ENCODE measurements at places on chromosomes 2 and 18.

GRCh38 chr2:234789556-234790325, 162.1 kb upstream of the SH3BP4 start:
- DNase-seq: peak; percentile 12

- peak; percentile 63 for DNase-seq
Observed at GRCh38 chr2:60806988-60807681, 51.1 kb downstream of the PAPOLG start.

GRCh38 chr2:237556773-237557632, 9.4 kb upstream of the PRLH start:
- DNase-seq: no peak

- no peak for DNase-seq
Observed at GRCh38 chr2:203594541-203594940, 59.4 kb upstream of the RAPH1 start.

DNA sequence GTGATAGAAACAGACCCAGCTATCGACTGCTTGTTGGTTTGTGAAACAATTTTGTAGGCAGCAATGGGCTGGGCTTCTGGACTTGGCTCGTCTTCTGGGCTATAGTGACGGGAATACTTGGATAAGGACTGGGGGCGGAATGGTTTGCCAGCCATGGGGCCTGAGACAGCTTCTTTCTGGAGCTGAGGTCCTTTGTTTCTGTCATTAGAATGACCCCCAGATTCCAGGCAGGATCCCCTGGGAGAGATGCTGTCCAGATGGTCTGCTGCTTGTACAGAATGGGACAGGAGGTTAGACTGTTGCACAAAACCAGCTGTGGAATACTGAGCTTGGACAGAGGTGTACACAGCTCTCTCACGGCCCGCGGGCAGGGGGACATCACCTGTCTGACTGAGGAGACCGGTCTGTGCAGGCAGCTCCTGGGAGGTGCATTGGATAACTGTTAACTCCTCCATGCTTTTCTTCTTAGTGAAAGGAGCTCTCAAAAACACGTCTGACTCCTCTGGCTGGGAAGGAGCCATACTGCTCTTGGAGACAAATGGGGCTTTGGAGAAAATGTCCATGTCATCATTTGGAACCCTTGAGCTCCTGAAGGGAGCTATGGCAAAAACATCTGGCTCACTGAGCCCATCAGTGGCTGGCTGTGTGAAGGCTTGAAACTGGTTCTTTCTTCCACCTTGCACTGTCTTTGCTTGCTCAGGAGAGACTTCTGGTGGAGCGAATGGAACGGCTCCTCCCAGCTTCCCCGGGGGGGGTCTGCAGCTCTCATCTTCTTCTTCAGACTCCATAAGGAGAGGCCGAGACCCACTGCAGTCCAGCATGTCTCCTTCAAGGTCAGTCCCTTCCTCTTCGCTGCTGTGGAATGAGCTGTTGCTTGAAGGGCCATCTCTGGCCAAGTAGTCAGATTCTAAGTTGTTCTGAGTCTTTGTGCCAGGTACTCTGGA, 28.6 kb upstream of the NFU1 start:
- DNase-seq: no peak

DNA sequence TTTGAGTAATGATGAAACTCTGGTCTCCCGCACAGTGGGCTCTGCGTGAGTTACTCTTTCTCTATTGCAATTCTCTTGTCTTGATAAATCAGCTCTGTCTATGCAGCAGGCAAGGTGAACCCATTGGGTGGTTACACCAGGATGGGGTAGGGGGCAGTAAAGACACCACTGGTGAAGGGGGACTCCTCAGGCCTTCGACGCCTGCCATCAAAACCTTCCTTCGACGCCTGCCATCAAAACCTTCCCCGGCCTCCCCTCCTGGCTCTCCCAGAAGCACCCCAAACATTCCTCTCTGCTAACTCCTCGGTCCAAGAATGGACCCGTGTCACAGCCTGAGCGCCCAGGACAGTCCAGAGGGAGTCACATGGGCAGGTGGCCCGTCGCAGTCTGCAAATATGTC, 4.8 kb upstream of the STARD7 start:
- no peak for DNase-seq

DNA sequence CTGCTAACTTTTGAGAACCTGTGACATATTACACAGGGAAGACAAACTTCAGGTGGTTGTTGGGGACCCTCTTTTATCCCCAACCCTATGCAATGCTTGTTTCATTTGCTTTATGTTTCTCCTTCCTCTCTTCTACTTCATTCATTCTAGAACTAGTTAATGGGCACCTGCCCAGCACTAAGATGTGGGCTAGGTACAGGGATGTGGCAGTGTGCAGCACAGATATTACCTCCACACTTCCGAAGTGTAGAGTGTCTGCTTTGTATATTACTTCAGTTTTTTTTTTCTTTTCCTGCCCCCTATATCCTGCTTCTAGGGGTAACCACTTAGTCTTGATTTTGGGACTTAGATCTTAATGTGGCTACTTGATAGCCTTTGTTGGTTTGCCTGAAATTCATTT, 35.1 kb downstream of the CD28 start:
- no peak for DNase-seq

DNA sequence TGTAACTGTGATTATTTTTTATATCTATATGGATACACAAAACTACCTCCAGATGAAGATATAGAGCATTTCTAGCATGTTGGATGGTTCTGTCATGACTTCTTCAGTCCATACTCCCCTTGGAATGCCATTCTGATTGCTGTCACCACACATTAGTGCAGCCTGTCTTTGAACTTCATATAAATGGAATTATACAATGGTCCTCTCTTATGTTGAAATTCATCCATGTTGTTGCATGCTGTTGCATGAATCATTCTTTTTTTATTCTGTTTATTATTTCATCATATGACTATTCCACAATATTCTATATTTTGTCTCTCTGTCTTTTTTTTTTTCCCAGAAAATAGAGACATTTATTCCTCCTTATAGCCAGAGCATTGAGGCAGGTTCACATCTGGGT, 74.1 kb downstream of the OSBPL6 start:
- DNase-seq: no peak

DNA sequence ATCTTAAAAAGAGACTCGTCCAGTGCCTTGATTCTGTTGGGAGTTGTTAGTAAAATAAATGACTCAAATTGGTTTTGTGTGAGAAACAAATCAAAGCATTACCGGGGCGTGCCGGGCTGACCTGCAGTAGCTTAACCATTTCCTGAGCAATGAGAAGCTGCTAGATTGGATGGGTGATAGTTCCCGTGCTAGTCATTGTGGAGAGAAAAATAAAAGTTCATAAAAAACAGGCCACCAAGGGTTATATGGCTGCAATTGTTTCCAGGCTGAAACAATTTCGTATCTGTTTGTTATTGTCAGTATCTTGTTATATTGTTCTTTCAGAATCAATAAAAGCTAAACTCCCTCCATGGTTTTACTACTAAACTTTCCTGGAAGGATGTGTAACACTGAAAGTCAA, 314.4 kb downstream of the MTX2 start:
- no peak for DNase-seq

GRCh38 chr2:18465979-18466378, 94.5 kb downstream of the RDH14 start:
- DNase-seq: no peak

DNA sequence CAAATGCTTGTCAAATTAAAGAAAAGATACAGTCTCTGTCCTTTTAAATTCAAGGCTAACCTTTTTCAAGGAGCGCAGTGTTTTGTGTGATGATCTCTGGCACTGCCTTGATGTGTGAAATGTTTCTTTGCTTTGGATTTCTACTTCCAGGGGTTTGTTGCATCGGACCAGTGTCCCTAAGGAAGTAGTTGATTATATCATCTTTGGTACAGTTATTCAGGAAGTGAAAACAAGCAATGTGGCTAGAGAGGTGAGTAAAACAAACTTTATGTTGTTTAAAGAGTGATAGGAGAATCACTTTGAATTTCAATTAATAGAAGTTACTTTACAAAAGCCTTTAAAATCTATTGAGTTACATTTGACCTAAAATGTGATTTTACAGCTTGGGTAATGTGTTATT, 28.8 kb downstream of the HADHB start:
- DNase-seq: no peak

- DNase-seq: peak; percentile 68
Observed at GRCh38 chr2:73823916-73824523, 4.7 kb upstream of the STAMBP start.

DNA sequence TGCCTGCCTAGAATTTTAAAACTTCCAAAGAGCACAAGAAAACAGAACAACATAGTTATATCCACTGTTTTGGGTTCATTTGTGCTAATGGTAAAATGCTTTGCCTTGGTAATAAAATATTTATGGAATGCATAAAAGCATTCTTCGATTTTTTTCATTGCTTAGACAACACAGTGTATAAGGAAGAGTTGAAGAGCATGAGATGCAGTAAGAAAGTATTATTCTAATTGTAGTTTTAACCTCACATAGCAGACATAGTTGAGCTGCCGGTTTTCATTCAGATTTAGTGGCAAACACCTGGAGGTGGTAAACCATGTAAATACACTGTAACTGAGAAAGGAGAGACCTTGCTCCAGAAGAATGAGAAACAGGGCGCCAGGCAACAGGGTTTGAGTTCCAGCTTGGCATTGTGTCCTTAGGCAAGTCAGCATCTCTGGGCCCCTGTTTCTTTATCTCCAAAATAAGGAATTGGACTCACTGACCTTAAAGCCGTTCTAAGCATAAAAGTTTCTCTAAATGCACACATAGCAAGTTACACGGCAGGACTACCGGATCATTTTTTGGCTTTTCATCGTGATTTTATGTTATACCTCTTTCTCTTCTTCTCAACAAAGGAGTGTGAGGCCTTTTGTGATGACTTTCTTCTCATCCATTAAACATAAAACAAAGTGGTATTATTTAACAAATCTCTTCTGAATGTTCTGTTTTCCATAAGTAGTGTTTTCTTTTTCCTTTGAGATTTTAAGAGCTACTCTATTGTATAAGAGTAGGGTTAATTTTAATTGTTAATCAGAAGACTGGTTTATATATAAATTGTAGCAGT, 7.9 kb downstream of the UGP2 start:
- no peak for DNase-seq

- DNase-seq: no peak
Observed at GRCh38 chr2:84878459-84878858, 2.4 kb downstream of the TRABD2A start.

GRCh38 chr2:44233450-44234128, 41.7 kb upstream of the SLC3A1 start:
- DNase-seq: no peak

DNA sequence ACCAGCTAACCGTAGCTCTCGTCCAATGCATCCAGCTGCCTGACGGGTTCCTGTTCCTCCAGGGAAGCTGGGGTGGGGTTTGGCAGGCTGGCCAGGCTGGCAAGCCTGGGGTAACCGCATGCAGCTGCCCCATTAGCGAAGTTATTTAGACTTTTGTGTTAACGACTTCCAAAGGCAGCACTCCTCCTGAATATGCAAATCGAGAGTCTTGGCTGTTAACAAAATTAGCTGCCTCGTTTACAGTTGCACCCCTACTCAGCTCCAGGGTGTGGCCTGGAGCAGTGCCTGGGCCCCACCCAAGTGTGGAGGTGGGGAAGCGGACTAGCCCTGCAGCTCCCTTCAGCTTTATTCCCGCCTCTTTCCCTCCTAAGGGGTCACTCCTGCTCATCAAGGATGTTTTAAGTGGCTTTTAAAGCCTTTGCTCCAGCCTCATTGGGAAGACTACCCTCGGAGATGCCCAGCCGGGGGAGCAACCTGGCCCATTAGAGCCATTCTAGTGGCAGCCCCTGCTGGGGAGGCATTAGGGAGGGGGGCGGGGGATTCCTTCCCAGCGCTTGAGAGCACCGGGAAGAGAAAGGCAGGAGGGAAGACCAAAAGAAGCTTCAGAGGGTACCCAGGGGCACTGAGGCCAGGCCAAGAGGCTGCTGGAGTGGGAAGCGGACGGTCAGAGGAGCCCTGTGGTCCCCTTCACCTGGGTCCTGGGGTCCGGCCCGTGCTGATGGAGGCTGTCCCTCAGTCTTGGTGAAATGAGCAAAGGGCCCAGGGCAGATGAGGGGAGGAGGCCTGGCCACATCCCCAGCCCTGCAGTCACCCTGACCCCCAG, 204.1 kb downstream of the CELF4 start:
- DNase-seq: peak; percentile 22

- DNase-seq: peak; percentile 5
Observed at GRCh38 chr2:143171817-143172216, 42.6 kb downstream of the ARHGAP15 start.

DNA sequence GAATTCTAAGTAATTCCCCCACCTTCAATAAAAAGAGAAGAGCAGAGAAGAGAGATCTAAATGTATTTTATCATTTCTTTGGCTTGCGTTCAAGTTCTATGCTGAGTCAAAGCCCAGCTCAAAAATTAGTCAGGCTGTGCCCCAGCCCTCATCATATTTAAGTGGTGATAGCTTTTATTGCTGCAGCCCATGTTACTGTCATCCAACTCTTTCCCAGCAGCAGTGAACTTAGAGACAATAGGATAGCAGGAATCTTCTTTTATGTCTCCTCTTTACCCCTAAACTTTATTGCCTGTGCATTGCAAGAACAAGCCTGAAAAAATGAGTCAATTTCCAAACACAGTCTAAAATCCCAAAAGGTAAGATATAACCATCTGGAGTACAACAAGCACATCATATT, 1599.3 kb upstream of the PIK3C3 start:
- DNase-seq: no peak

GRCh38 chr2:134463699-134464022, 209.8 kb downstream of the MGAT5 start:
- DNase-seq: no peak

- DNase-seq: peak; percentile 64
Observed at GRCh38 chr2:163155279-163155883, 316.8 kb upstream of the KCNH7 start.

- no peak for DNase-seq
Observed at GRCh38 chr2:17122887-17123501, 395.2 kb downstream of the RAD51AP2 start.

- no peak for DNase-seq
Observed at GRCh38 chr2:66481100-66481549, 46.2 kb downstream of the MEIS1 start.

DNA sequence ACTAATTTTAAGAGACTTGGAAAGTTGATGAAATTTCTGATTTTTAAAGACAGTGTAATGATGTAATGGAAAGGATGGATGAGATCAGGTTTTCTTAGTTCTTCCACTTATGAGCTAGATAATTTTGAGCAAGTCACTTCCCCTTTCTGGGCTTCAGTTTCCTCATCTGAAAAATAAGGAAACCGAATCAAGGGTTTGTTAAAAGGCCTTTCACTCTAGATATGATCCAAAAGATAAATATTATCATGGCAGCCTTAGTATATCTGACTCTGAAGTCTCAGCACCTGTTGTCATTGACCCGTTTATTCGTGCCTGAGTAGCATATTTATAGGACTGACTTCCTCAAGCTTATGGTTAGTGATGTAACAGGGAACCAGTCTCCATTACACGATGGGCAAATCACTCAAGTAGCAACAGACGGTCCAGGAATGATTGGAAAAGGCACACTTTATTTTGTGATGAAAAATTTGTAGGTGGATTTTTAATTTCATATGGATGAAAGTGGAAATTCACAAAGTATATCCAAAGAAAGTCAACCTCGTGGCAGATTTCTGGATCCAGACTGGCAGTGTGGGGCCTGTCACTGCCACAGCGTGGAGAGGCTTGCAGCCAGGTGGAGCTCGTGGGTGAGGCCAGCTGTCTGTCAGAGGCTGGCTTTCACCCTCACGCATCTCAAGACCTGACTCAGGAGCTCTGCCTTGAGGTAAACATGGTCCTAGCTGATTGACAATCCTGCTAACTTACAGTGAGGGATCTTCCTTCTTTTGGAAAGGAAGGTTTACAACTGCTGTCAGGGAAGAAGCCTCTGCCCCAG, 137.9 kb upstream of the CXCR4 start:
- no peak for DNase-seq
